Stimulated activated CD4-positive, alpha-beta T cell treated with anti-CD3 and anti-CD28 coated beads, Interleukin-1b, Interleukin-23, amount 100 ng/mL, for 1 hour (primary cell): ENCODE measurements at places on chromosomes 3 and 15.

- DNase-seq: no peak
Measured at GRCh38 chr3:124845406-124845805, 41.8 kb downstream of the ITGB5 start.

GRCh38 chr3:197292083-197292646 is 6.2 kb downstream of the DLG1 start:
- no peak for DNase-seq

GRCh38 chr3:189625071-189625470 is 6.1 kb upstream of the TP63 start:
- no peak for DNase-seq

DNA sequence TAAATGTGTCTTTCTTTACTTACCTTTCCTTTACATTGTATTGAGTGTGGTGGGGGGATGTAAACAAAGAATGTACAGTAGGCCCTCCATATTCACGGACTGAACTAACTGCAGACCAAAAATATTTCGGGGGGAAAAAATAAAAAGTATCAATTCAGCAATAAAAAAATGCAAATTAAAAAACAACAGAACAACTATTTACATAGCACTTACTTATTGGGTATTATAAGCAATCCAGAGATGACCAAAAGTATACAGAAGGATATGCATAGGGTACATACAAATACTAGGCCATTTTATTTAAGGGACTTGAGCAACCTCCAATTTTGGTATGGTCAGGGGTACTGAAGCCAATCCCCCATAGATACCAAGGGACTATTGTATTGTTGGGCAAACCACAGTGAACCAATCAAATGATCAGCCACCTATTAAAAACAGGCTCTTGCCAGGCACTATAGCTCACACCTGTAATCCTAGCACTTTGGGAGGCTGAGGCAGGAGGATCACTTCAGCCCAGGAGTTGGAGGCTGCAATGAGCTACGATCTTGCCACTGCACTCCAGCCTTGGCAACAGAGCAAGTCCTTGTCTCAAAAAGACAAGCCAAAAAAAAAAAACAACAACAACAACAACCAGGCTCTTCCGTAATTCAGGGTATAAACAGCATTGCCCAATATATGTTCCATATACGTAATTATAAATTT is 1.8 kb downstream of the VPS13C start:
- no peak for DNase-seq

- DNase-seq: no peak
Measured at GRCh38 chr15:82128401-82129148, 82.8 kb upstream of the MEX3B start.

GRCh38 chr3:45002720-45003119 is 23.4 kb upstream of the CLEC3B start:
- no peak for DNase-seq

DNA sequence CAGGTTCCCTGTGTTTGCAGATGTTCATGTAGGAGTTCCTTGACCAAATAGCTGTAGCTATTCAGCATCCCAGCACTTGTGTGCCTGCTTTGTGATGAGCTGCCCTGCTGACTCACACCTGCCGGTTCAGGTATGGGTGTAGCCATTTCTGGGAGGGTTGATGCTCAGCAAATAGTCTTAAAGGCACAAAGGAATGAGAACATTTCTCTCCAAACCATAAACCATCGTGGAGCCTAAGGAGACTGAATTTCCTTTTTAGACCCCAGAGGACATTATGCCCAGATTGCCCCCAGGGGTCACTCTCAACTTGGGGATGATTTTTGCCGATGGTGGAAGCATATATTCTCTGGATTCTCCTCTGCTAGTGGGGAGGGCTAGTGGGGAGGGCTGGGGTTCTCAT is 80.6 kb downstream of the ADAMTSL3 start:
- DNase-seq: no peak

DNA sequence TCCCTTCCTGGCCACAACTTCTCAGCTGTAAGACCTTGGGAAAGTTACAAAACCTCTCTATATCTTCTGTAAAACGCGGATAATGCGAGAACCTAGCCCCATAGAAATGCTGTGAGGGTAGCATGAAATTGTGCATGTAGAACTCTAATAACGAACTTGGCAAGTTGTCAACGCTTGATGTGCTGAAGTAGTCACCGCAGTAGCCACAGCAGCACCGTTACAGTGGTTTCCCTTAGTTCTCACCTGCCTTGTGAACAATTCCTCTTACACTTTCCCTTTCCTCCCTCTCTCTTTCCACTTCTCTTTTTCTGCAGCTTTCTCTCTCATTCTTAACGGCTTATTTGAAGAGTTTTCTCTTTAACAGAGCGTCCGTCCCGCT is 447 bp upstream of the SHQ1 start:
- no peak for DNase-seq

- DNase-seq: no peak
Measured at GRCh38 chr3:31010491-31010890, 116.0 kb upstream of the GADL1 start.

DNA sequence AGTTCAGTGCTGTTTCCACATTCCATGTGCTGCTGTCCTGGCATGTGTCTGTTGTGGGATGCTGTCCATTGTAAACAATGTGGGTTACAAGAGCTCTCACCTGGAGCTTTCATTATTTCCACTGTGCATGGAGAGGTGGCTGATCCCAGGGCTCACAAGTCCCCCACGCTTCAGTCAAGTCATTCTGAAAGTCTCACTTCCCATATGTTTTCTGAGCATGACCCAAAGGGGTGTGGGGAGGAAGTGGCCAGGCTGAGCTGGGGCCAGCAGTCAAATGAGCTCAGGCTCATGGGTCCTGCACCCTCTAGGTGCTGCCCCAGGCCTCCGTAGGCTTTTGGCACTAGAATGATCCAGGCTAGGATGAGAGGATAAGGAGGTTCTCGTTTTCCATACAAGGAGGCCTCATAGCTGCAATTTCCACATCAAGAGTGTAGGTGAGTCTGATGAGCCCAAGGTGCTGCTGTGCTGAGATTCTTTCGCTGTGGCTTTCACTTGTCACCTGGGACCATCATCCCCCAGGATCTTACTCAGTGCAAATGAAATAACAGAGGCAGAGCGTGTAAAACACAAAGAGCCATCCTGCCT is 22.0 kb downstream of the STARD5 start:
- no peak for DNase-seq

- no peak for DNase-seq
Measured at GRCh38 chr15:57406062-57406772, 29.9 kb downstream of the CGNL1 start.

DNA sequence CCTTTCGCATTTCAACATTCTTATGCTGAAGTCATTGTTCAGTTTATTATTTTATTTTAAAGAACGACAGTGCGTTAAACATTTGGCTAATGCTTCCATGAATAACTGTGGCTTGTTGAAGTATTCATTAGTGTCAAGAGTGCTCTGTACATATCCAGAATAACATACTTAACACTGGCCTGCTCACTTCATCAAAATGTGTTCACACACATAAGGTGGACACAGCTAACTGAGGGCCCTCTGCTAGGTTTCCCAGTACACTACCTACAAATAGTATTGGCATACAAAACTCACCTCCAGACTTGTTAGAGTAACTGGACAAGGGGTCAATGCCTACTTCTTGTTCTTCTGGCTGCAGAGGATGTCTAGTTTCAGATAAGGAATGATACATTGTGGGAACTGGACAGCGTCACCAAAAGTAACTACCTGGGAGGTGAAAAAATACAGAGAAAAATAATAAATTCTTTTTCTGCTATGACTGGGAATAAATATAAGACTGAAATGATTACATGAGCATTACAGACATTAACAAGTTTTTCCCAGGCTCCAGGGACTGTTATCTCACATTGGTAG is 234.2 kb downstream of the TBC1D5 start:
- DNase-seq: no peak

- DNase-seq: no peak
Measured at GRCh38 chr3:141266186-141266585, 34.6 kb downstream of the PXYLP1 start.

DNA sequence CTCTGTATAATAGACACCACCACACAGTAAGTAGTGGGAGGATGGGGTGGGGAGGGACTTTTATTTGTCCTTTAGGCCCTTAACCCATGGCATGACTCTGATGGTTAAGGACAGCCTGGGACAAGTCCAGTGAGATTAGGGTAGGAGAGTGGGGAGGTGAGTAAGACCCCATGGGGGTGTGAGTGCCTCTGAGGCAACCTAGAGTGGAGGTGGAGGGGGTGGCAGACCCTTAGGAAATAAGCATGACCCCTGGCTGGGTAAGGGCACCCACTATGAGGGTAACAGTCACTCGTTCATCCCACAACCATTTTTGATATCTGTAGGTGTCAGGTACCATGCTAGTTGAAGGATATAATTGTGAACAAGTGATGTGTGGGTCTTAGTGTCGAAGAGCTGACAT is 21.0 kb upstream of the PSTPIP1 start:
- DNase-seq: no peak

GRCh38 chr3:160185751-160186150 is 39.5 kb upstream of the C3orf80 start:
- DNase-seq: no peak

DNA sequence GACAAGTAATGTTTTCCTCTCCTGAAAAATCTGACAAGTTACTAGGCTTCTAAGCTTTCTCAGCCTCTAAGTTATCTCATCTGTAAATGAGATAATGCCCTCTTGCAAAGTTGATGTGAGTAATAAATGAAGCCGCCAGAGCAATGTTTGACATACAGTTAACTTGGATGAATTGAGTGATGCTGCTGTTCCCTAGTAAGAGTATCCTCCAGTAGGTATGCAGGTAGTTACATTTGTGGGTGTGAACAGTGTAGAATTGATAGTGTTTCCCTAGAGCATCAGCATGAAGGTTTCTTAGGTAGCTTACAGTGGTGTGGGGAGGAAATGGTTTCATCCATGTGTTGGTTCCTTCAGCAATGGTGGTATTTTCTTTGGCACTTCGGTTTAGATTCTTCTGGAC is 3.4 kb downstream of the ATP2C1 start:
- no peak for DNase-seq

- DNase-seq: no peak
Measured at GRCh38 chr3:15385901-15386653, 41.3 kb downstream of the METTL6 start.

DNA sequence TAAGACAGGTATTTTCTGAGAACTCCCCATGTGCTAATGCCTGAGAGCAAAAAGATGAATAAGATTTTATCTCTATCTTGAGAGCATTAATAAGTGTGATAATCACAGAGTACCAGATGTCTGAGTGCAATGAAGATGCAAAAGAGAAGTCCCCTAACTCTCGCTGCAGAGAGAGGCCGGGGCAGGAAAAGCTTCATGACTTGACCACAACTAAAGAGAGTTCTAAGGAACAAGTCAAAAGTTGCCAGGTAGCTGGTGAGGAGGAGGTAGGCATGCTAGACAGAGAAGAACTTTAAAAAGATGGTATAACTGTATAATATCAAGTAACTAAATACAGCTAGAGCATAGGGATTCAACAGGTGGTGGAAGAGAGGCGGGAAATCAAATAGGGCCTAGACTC is 28.8 kb downstream of the MTMR10 start:
- DNase-seq: no peak

DNA sequence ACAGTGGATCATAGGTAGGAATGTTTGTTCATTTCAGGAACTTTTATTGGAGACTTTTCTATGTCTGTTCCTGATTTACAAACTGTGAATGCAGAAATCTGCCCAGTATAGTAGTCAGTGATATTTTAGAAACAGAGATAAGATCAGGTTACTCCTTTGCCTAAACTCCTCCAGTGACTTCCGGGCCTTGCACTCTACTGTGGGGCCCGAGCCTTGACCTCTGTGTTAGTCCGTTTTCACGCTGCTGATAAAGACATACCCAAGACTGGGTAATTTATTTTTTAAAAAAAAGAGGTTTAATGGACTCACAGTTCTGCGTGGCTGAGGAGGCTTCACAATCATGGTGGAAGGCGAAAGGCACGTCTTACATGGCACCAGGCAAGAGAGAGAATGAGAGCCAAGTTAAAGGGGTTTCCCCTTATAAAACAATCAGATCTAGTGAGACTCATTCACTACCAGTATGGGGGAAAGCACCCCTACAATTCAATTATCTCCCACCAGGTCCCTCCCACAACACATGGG is 127.1 kb downstream of the DNAJB8 start:
- no peak for DNase-seq

DNA sequence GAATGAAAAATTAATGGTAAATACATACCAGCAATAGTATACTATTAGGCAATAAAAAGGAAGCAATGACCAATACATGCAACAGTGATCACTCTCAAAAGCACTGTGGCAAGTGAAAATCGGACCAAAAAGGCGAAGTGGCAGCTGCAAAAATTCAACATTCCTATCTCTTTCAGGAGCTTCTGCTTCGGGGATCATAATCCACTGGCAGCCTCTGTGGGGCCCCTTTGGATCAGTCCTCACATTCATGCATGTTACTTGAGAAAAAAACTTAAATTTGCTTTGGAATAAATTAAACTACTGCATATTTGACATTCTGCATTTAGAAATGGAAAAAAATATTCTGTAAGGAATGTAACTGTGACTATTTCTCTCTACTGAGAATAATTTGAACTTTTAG is 425.6 kb downstream of the NR2F2 start:
- DNase-seq: no peak

- DNase-seq: no peak
Measured at GRCh38 chr3:48750856-48751255, 33.8 kb upstream of the IP6K2 start.

- no peak for DNase-seq
Measured at GRCh38 chr15:70067011-70067410, 30.7 kb downstream of the TLE3 start.
